Stimulated activated CD8-positive, alpha-beta memory T cell treated with anti-CD3 and anti-CD28 coated beads, Interleukin-2, amount 100 ng/mL, for 48 hours (primary cell): ENCODE measurements at places on chromosomes 1 and 21.

DNA sequence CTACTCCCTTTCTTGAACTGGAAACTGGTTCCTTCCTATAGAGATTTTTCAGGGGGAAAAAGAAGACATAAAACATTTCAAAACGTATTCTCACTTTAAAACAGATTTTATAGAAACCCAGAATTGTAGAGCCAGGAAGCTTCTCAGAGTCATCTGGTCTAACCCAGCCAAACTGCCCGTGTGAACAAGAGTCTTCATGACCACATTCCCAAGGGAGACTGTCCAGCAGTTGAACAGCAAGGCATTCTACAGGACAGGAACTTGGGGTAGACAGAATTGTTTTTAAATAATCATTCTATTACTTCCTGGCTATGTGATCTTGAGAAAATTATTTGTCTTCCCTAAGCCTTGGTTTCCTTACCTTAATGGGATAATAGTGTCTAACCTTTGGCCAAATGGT, 163.5 kb upstream of the IVNS1ABP start:
- no peak for DNase-seq

- DNase-seq: no peak
These were observed 2.5 kb downstream of the UBASH3A start for GRCh38 chr21:42406201-42406621.

GRCh38 chr1:208015255-208015654, 104.3 kb upstream of the CD34 start:
- no peak for DNase-seq

GRCh38 chr1:191457889-191458288, 700.4 kb upstream of the RGS18 start:
- no peak for DNase-seq

- DNase-seq: no peak
These were observed 6.7 kb downstream of the LSS start for GRCh38 chr21:46221664-46222435.

- no peak for DNase-seq
These were observed 56.2 kb downstream of the BTBD8 start for GRCh38 chr1:92136341-92136740.

DNA sequence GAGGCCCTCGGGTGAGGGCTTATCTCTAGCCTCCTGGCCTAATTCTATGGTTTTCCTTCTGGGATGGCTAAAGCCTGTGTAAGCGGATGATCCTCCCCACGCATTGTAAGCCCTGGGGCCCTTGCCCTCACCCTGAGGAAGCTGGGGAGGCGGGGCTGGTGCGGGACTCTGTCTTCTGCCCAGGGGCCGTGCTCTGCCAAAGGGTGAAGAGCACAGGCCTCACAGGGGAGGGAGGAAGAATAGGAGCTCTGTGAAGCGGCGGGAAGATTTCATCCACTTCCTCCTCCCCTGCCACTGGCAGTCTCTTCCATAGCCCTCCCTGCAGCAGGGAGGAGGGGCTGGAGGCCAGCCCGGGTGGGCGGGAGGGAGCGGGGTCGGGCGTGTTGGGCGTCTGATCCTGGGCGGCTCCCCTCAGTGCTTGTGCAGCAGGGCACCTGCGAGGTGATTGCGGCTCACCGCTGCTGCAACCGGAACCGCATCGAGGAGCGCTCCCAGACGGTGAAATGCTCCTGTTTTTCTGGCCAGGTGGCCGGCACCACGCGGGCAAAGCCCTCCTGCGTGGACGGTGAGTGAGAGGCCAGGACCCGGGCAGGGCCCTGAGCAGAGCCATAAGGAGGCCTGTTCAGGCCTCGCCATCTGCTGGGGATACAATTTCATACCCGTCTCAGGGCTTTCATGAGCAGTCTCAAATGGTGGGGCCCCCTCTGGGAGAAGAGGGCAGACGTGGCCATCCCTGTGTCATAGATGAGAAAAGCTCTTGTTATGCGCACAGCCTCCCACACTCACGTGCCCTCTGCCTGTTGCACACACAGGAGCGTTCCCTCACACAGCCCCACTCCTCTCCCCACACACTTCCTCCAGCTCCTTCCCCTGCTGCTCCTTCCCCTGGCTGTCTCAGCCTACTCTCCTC, 7.7 kb upstream of the PPM1J start:
- DNase-seq: no peak

DNA sequence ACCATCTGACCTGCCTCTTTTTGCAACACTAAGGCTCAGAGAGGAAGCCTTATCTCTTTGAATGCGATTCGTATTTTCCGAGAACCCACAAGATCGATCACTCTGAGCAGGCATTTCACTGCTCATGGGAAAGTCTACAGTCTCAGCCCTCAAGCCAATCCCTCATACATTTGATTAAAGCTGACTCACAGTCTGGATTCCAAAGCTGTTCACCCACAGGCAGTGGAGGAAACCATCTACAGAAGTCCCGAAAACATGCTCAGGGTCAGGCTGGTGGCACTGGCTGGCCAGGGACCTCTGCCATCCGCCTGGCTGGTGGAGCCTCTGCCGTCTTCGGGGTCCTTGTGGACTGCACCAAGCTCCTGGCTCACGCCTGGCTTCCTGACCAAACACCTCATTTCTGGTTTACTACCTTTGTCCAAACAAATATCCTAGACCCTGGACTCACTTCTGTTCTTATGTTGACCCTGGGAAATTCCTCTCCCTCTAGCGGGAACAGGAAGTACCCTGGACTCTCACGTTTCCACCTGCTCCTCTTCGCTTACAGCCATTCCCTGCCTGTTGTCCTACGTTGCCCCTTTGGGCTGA, 650.0 kb downstream of the SMYD3 start:
- no peak for DNase-seq

DNA sequence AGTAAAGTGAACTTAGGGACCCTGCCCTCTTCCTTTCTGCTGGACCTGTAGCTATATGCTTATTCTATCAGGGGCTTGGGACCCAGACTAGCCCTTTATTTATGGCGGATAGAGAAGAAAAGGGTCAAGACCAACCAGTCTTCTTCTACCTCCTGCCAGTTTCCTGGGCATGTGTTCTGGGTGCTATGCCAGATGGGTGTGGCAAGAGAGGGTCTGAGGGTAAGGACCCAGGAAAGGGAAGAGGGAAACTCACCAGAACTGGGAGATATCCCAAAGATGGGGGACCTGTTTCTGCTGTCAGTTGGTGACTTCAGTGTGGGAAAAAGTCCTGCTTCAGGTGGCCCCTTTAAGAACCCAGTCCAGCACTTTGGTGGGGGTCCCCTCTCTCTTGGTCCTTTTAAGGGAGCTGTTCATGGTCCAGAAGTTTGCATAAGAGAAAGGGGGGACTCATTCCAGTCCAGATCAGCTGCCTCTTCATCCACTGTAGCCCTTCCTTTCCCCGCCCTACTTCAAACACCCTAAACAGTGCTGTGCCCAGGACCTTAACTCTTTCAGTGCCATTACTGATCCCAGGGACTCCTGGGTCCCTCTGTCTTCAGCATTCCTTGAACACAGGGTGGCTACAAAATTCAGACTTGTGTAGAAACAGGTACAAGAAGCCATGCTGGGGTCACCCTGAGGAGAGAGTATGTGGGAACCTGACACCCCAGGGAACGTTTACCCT, 18.4 kb downstream of the SSR2 start:
- no peak for DNase-seq

GRCh38 chr1:186626356-186626932, 53.8 kb downstream of the PTGS2 start:
- DNase-seq: no peak

DNA sequence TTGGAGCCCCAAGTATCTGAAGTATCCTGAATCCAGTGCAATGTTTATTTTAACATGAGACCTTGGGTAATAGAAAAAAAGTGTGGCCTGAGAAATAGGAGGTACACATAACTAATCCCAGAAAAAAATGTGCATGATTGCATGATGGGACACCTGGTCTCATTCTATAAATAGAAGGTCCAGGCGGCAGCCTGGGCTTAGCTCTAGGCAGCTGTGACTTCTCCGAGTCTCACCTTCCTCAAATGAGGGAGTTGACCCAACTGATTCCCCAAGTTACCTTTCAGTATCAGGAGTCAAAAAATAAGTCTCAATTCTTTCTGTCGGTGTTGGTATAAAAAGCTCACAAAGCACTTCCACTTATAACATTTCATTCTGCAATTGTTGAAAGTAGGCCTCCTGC, 65.9 kb upstream of the CCDC190 start:
- DNase-seq: no peak

GRCh38 chr1:82399093-82399492, 598.4 kb downstream of the ADGRL2 start:
- DNase-seq: no peak

DNA sequence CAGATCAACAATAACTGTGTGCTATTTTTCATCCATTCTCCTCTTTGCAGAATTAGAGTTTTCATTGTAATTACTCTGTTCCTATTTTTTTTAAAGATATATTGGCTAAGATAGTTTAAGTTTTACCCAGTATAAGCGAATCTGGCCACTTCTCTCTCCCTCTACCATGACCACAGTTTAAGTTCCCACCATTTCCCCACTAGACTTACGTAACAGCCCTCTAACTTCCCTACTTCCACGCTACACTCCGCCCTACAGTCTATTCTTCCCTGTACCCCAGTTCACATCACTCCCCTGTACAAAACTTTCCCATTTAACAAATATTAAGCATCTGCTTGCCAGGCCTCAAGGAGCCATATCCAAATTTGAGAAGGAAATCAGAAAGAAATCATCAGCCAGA, 16.5 kb downstream of the CTSK start:
- DNase-seq: no peak

GRCh38 chr1:176499671-176500070, 36.7 kb downstream of the PAPPA2 start:
- DNase-seq: no peak

DNA sequence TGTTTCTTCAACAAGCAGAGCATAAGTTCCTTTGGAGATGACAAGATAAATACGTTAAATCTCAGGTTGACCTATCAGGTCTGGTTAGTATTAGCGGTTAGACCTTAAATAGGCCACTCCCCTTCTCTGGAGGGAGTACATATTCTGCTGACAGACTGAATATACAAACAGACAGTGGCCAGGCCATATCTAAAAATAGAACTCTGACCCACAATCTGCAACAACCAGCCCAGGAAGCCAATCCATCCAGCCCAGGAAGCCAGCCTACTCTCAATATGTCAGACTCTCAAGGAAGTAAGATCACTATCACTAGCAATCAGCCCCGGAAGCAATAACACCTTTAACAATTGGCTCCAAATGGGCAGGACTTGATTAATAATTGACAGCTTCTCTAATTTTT, 6.7 kb downstream of the IL20 start:
- DNase-seq: no peak

GRCh38 chr1:204348242-204348641, 11.5 kb downstream of the PLEKHA6 start:
- no peak for DNase-seq

DNA sequence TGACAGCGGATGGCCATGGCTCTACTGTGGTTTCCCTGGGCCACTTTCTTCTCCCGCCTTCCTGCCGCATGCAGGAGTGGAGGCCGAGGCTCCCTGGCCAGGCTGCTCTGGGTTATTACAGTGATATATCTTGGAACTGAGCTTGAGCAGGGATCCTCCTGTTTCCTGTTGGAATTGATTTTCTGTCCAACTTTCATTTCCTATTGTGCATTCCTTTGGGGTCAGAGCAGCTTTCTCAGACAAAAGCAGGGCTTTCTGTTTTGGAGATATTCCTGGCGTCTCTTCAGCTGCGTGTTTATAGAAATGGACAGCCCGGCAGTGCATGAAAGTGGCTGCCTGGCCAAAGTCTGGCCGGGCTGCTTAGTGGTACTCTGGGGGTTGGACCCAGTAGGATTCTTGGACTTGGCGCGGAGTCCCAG, 146.4 kb downstream of the KIF26B start:
- no peak for DNase-seq

DNA sequence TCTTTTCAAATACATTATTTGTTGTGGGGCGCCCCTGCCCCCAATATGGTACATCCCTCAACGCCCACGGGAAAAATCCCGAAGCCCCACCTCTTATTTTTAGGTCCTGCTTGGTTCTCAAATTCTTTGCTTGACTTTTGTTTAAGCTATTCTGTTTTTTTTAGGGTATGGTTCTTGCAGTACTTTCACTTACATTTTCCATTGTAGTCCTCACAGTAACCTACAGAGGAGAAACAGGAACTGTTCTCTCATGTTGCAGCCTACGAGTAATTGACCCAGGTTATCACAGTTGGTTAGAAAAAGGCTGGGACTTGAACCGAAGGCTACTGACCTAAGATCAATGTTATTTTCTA, 697 bp upstream of the C21orf91 start:
- no peak for DNase-seq

DNA sequence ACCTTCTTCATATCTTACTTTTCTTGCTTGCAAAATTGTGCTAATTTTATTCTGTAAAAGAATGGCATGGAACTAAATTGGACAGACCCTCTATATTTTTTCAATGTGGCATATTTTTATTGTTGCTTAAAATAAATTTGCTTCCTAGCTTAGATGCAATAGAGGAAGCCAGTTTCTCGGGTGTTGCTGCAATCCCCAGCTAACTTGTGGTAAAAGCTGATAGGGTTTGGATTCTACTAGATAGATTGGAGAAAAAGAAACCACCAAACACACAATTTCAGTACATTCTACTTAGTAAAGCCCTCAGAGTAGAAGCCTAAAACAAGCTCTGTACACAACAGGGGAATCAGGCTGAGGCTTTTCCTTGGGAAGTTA, 49.5 kb upstream of the GCLM start:
- no peak for DNase-seq

DNA sequence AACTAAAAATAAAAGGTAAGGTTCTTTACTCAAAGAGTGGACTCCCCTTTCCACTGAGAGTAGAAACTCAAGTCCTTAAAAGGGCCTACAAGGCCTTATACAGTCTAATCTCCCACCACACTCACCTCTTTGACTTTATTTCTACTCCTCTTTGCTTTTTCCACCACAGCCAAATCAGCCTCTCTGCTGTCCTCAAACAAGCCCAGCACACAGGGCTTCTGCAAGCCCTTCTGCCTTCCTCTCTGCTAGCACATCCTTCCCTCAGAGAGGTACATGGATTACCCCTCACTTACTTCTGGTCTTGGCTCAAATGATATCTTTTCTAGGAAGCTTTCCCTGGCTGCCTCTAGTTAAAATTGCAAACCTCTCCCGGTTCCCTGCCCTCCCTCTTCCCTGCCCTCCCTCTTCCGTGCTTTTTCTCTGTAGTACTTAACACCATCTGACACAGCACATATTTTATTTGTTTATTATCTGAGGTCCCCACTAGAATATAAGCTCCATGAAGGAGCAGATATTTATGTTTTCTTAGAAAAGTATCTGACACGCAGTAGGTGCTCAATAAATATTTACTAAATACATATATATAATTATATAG, 1.7 kb downstream of the LYST start:
- no peak for DNase-seq

DNA sequence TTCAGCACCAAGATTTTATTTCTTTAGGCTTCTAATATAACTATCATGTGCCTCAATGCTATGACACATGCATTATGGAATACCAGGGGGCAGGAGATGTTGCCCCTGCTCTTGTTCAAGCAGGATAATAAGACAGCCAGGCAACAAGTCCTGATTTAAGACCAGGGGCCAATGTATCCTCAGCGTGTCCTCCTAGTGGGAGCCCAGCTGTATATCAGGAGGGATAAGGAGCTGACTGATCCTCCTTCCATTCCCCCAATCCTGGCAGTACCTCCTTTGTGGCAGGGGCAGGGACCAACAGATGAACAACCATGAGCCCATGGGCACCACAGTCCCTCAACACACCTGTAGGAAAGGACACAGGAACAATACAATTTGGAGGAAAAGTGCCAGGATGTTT, 29.3 kb downstream of the SORT1 start:
- no peak for DNase-seq
